ENCODE measurements at places on chromosomes 1 and 21. TPM values are rescaled to one million over a fixed set of nuclear protein-coding genes. Genes with fewer than 3 reads are reported as not detected.

The IBA57 gene
- 1.3 TPM for polyA plus RNA-seq

The PCAT6 gene
- 1.1 TPM for polyA plus RNA-seq

- DNase-seq, result no peak
Observed at GRCh38 chr1:180950321-180950720, 37.6 kb downstream of the KIAA1614 start.

The FMO5 gene
- 2.0 TPM for polyA plus RNA-seq

DNA sequence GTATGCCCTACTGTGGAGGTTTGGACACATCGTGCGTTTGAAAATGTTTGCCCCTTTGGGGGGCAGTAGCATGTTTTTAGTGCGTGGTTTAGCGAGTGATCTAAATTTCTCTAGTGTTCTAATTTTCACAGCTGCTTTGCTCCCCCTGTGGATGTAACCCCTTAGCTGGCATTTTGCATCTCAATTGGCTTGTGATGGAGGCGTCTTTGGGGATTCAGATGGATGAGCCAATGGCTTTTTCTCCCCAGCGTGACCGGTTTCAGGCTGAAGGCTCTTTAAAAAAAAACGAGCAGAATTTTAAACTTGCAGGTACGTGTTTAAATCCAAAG lies 836 bp downstream of the CDC7 start:
- peak; percentile 58 for DNase-seq

- DNase-seq, result peak; percentile 38
Observed at GRCh38 chr1:24277420-24278169, 41.6 kb upstream of the GRHL3 start.
